Left ventricle myocardium superior (tissue), 1 donor: ENCODE measurements at places on chromosomes 1 and 21.

DNA sequence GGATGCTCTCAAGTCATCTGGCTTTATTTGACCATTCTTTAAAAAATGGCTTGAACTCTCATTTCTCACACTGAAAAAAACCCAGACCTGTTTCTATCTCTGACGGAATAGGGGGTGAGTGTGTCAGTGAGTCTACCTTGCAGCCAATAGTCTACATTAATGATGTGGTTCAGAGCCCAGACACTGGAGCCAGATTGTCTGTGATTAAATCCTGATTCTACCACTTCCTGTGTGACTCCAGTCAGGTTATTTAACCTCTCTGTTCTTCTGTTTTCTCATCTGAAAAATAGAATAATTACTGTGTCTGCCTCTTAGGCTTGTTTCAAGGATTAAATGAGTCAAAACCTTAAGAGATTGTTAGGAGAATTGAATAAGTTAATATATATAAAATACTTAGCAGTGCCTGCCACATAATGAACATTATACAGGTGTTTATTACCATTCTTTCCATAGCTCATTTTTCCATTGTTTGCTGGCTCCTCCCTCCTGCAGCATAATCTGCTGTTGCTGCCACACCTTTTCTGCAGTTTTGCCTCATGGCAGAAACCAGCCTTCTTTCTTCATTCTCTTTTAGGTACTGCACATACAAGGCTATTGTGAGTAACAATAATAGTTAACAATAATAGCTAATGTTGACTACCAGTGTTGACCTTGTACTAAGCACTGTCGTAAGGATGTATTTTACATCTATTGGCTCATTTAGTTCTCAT is 157.6 kb upstream of the IVNS1ABP start:
- no peak for DNase-seq

DNA sequence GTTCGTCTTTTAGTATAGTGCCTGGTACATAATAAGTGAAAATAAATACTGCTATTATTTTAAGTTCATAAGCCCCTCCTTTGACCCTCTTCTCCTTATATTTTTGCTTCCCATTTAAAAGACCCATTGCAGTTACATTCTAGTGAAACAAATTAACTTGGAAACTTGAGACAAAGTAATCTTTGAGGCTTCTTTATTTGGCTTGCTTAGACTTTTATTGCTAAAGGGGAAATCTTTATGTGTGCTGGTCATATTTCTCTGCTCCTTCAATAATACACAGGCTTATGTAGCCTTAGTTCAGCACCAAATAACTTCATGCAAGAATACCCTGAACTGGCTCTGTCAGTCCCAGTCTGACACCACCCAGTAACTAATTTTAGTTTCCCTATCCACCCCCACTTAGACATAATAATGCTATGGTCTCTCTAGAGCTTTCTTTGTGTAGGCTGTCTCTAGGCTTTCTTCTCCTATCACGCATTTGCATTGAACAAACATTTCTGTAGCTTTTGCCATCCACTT is 257.8 kb downstream of the OMA1 start:
- no peak for DNase-seq

- DNase-seq = no peak
Observed at GRCh38 chr1:33709783-33710718, 153.8 kb upstream of the HMGB4 start.

- DNase-seq = no peak
Observed at GRCh38 chr21:33940881-33941245, 25.3 kb upstream of the ATP5PO start.

DNA sequence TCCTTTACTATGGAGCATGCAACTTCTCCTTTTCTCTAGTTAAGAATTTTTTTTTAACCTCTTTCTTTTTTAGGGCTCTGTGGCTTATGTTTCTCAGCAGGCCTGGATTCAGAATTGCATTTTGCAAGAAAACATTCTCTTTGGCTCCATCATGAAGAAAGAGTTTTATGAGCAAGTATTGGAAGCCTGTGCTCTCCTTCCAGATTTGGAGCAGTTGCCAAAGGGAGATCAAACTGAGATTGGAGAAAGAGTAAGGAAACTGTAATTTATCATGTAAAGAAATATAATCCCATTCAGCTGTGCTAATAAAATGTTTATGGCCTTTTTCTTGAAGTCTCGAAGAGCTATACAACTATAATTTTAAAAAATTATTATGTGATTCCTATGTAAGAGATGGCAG is 70.1 kb downstream of the HSPA13 start:
- no peak for DNase-seq

DNA sequence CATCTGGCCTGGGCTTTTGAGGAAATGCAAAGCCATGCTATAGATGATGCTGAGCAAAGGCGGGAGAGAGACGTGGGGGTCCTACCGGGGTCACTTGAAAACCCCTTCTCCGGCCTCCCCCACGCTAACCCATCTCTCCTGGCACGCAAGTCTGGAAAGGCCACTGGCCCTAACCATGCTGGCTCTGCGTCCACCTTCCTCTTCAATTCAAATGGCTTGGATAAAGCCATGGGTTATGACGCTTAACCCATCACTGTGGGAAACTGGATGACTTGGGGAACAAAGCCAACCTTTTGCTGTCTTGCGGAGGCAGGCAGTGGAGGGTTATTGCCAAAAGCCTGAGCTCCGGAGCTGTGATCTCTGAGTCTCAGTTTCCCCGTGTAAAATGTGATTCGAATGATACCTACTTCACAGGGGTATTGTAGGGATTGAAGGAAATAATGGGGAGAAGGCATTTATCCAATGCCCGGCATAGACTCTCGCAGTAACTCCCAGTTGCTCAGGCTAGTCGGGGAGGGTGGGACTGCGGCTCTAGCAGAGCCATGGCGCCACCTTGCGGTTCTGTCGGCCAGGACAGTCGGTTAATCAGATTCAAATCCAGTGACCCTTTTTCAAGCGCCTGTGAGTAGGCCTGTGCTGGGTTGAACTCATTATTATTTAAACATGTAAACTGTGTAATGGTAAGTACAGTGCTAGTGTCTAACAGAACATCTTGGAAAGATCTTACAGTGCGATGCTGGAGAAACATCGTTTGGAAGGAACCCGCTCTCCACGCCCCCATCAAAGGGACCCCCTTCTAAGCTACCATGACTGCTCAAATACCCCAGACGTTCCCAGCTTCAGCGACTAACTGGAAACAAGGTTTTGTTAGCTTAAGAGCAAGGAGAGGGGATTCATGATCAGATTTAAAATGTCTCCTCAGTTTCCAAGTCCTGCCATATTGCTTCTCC is 20.3 kb downstream of the NEK2 start:
- DNase-seq = peak; percentile 93
